ENCODE measurements at places on chromosomes 4 and X. TPM values are rescaled to one million over a fixed set of nuclear protein-coding genes. Genes with fewer than 3 reads are reported as not detected.

The GALNT7 gene
- 18.7 TPM for total RNA-seq

The XG gene
- total RNA-seq: not detected

The S100G gene
- total RNA-seq: not detected

The MAGEB10 gene
- total RNA-seq: not detected

The NPY1R gene
- total RNA-seq: not detected

The S100P gene
- total RNA-seq: 3.0 TPM

The NAP1L3 gene
- 9.3 TPM for total RNA-seq

The SPOCK3 gene
- not detected for total RNA-seq

The CENPVL1 gene
- total RNA-seq: not detected

The CSAG2 gene
- total RNA-seq: not detected

The PABPC5 gene
- total RNA-seq: not detected

The TMPRSS11D gene
- total RNA-seq: not detected

The NEIL3 gene
- total RNA-seq: not detected

The AMER1 gene
- total RNA-seq: 6.5 TPM

The UGT2A2 gene
- total RNA-seq: not detected

The F8 gene
- total RNA-seq: 1.6 TPM

The NEUROG2 gene
- not detected for total RNA-seq

The SSX4 gene
- not detected for total RNA-seq

The SLC38A5 gene
- 18.2 TPM for total RNA-seq

The P2RY4 gene
- 0.75 TPM for total RNA-seq

The GYG2 gene
- not detected for total RNA-seq

The GABRG1 gene
- total RNA-seq: not detected

The RRH gene
- not detected for total RNA-seq

The THAP6 gene
- 34.0 TPM for total RNA-seq

The DMP1 gene
- total RNA-seq: not detected

The HMGB3 gene
- 0.36 TPM for total RNA-seq

The PDK3 gene
- total RNA-seq: 26.7 TPM

The GYPB gene
- total RNA-seq: not detected

The SOX3 gene
- total RNA-seq: not detected

Measured in naive thymus-derived CD8-positive, alpha-beta T cell (primary cell).